Stimulated activated CD8-positive, alpha-beta memory T cell treated with anti-CD3 and anti-CD28 coated beads, Interleukin-7, amount 100 ng/mL, for 24 hours (primary cell): ENCODE measurements at places on chromosomes 1 and 21.

- no peak for DNase-seq
Measured at GRCh38 chr1:205480349-205480985, 24.0 kb upstream of the CDK18 start.

DNA sequence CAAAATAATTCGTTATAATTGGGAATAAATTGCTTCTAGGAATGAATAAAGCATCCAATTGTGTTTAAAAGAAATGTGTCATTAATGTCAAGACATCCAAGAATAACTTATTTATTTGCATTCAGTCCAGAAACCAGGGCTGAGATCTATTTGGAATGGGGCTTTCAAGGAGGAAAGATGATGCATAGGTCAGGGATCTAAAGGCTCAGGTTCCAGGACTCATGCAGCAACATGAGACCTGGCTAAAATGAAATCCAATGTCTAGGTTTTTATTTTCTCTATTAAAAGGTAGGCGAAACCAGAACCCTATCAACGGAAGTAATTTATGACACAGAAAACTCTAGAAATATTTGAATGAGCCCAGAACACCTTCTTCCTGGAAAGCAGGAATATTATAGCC is 376.8 kb downstream of the SEC16B start:
- DNase-seq = no peak

DNA sequence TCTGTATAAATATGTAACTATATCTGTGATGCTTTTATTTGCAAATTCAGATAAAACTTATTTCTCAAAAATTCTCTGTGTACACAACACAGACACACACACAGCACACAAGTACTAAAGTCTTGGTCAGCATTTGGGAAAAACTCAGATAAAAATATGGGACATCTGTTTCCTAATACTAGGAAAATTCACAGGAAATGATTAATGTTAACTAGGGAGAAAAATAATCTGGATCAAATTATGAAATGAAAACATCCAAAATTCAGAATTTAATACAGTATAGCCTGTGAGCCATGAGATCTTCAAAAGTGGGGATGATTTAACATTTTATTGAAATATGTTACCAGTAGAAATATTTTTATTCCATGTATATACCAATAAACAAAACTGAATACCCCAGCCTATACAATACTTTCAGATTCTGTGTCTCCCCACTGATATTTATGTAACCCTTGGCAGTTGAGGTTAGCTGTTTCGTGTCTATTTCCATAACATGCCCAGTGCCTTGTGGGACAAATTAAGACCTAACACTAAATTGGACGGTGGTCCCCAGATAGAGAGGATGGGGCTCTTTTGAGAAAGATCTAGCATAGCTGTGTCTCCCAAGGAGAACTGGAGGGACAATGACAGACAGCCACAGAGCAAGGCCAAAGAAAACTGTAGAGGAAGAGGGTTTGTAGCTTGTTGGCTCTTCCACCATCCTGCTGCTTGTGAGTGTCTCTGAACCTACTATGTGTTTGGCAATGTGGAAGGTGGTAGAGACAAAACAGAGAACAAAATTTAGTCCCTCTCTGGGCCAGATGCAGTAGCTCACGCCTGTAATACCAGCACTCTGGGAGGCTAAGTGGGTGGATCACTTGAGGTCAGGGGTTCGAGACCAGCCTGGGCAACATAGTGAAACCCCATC is 47.2 kb downstream of the GNG12 start:
- no peak for DNase-seq

- DNase-seq = no peak
Measured at GRCh38 chr1:63317817-63318152, 4.6 kb upstream of the FOXD3 start.

- no peak for DNase-seq
Measured at GRCh38 chr1:201702936-201703335, 126.0 kb upstream of the IPO9 start.

- DNase-seq = no peak
Measured at GRCh38 chr1:5348732-5349465, 643.3 kb downstream of the NPHP4 start.

- peak; percentile 43 for DNase-seq
Measured at GRCh38 chr1:31939484-31940329, 1.5 kb upstream of the PTP4A2 start.

GRCh38 chr21:35222021-35222420 is 172.9 kb upstream of the RUNX1 start:
- DNase-seq = no peak

GRCh38 chr1:6658359-6659060 is 33.8 kb downstream of the THAP3 start:
- no peak for DNase-seq
